Stimulated activated CD4-positive, alpha-beta T cell treated with anti-CD3 and anti-CD28 coated beads, Interleukin-4, amount 100 ng/mL, for 1 hour (primary cell): ENCODE measurements at places on chromosomes 6 and 20.

DNA sequence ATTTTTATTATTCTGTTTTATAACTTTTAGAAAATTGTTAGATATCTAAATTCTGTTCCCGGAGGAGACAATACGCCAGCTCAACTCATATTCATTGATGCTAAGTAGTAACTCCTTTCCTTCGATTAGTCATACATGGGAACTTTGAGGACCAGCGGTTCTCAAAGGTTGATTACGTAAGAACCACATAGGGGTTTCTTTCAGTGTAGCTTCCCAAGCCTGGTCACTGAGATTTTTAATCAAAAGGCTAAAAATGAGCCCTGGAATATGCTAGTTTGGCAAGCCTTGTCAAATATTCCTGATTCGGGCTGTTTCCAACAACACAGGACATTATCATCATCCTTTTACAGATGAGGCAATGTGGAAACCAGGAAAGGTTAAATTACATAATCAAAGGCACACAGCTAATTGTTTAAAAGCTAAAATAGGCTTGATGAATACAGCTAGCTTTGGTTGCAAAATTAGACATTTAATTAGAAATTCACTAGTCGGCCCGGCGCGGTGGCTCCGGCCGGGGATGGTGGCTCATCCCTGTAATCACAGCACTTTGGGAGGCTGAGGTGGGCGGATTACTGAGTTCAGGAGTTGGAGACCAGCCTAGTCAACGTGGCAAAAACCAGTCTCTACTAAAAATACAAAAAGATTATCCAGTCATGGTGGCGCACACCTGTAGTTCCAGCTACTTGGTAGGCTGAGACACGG is 14.6 kb upstream of the MEI4 start:
- DNase-seq = no peak

DNA sequence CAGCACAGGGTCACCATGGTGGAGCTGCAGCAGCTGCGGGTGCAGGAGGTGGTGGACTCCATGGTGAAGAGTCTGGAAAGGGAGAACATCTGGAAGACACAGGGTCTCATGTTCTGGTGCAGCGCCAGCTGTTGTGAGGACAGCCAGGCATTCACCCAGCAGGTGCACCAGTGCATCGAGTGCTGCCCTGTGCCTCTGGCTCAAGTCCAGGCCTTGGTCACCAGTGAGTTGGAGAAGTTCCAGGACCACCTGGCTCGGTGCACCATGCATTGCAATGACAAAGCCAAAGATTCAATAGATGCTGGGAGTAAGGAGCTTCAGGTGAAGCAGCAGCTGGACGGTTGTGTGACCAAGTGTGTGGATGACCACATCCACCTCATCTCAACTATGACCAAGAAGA is 22.9 kb upstream of the RIPK1 start:
- DNase-seq = no peak

DNA sequence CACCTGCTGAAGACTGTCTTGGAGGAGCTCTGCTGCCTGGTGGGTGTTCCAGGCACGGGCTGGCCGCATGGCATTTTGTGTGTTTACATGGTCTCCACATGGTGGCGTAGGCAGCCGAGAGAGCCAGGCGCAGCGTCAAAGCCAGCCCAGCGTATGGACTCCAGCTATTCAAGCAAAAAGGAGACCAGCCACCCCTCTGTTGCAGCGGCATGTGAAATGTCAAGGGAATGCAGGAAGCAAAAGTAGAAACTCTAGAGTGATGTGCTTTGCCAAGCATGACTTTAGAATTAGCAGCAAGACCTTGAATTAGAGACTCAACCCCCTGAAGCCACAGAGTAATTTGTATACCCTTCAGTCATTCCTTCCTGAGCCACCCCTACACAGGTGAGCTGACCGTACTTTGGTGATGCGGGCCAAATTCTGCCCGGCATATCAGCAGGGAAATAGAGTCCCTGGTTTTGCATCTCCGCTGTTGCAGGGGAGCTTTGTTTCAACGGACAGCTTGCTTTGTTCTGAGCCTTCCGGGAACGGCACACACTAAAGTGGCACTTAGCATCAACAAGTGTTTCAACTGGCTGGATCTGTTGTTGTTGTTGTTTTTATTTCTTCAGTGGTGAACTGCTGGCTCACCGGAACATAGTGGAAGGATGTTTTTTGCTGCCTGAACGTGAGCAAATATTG is 48.5 kb downstream of the FNDC1 start:
- peak; percentile 13 for DNase-seq

DNA sequence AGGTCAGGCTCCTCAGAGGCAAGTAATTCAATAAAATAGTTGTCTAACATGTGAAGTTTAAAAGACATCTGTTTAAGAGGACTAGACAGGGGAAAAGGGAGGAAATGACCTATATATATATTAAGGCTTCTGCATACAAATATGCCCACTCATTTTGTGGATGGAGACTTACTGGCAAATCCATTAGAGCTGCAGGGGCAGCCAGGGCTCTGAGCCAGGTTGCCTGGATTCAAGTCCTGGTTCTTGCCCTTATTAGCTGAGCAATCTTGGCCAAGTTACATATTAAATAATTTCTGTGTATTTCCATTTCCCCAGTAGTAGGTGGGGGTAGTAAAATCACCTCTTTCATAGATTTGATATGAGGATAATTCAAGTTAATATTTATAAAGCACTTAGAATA is 287.0 kb upstream of the RIMS1 start:
- no peak for DNase-seq

DNA sequence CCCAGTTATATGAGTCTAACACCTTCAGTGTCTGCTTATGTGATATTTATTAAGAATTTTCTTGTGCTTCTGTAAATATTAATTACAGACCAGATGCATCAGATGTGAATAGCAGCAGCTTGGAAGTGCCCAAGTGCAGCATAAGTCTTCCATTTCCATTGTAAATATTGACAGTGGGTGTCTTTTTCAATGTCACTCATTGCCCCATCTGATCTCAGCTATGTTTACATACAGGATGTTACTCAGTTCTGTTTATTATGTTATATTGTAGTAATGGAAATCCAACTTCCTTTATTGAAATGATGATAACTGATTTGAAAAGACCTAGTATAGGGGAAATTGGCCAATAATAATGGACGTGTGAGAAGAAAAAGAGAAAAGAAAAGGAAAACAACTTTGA is 296.7 kb downstream of the SAMD5 start:
- DNase-seq = no peak

DNA sequence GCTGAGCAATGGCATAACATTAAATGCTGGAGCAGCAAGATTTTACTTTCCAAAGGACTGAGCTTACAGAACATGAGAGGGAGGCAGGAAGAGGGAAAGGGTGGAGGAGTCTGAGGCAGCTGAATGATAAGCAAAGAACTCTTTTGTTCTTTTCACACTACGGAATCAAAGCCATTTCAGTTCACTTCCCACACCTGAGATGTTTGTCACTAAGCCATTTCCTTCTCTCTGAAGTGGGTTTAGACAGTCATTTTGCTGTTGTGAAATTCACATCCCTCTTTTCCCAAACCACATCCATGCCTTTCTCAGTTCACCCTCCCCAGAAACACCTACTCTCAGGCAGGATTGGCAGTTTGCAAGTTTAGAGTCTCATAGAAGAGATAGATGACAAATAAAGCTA is 267.9 kb downstream of the ADGRG6 start:
- no peak for DNase-seq

DNA sequence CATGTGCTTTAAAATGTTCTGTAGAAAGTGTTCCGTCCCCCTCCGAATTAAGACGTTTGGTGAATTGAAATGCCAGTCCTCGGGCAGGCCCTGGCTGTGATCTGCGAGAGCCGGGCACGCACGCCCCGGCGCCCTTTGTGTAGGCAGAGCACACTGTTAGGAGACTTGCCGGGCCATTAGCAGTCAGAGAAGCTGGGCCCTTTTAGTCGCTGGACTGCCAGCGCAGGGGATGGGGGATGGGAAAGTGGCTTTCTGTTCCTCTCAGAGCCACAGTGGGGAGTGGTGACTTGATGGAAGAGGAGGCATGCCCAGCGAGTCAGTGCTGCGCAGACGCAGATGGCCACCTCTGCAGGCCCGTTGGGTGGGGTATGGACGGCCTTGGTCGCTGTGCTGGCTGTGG is 2.2 kb downstream of the PPP1R3G start:
- DNase-seq = no peak

- DNase-seq = no peak
These were observed 37.2 kb downstream of the SCML4 start for GRCh38 chr6:107786709-107787588.

DNA sequence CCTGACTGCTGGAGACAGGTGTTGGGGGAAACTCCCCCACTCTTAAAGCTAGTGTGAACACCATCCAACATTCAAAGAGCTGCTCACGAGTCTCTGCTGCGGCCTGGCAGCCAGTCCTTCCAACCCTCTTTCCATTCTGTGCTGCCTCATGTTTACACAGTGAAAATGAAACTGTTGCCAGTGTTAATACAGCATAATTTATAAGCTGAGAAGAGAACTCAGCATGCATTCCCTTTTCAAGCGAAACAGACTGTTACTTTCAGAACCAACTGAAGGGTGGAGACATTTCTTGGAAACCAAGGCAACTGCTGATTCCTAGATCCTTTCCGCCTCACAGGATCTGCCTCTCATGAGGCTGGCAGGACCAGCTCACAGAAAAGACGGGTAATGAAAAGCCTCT is 533.8 kb upstream of the ID4 start:
- no peak for DNase-seq

- DNase-seq = no peak
These were observed 45.3 kb upstream of the COL21A1 start for GRCh38 chr6:56292505-56293181.

DNA sequence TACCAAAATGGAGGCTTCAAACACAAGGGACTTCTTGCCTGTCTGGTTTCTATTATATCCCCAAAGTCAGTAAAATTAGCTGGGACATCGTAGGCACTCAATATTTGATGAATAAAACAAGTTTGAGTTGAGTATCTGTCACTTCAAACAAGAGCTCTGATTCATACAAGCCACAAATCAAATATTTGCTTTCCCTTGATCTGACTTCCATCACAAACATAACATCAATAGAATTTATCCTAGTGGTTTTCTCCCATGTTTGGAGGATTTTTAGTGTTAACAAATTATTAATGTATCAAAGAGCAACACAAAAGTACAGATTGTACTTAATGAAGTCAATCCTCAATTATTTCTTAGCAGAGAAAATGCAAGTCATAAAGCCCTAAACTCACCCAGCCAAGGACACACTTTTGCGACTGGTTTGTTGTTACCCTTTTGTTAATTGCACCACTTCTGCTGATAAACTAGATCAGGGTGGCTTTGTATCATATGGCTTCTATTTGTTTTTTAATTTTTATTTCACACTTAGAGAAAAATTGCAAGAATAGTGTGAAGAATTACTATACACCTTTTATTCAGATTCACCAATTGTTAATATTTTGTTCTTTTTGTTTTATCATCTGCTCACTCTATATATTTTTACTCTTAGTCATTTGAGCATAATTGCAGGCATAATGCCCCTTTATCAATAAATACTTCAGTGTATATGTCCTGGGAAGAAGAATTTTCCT is 117.4 kb upstream of the PRDM1 start:
- DNase-seq = no peak

GRCh38 chr6:117028256-117028655 is 151.2 kb downstream of the RFX6 start:
- DNase-seq = no peak

DNA sequence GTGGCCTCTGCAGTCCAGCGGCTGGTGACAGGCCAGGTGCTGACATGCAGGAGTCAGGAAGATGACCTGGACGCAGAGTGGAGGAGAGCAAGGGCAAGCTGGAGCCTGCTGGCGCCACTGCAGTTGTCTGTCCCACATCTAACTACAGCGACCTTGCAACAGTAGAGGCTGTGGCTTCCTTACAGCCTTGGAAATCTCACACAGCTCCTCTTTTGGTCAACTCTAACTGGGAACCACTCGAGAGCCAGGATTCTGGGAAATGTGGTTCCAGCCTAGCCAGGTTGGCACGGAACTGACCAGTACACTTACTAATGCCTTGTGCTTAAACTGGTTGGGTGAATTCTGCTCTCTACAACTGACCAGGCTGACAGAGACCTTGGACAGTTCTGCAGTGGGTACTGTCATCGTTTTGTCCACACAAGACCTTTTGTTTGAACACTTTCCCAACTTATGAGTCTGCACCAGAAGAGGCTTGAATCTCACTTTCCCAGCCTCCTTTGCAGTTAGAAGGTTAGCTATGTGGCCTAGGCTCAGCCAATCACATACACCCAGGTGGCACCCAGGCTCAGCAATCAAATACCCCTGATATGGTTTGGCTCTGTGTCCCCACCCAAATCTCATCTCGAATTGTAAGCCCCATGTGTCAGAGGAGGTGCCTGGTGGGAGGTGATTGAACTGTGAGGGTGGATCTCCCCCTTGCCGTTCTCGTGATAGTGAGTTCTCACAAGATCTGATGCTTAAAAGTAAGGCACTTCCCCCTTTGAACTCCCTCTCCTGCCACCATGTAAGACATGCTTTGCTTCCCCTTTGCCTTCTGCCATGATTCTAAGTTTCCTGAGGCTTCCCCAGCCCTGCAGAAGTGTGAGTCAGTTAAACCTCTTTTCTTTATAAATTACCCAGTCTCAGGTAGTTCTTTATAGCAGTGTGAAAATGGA is 153.5 kb downstream of the ZMYND8 start:
- DNase-seq = no peak

DNA sequence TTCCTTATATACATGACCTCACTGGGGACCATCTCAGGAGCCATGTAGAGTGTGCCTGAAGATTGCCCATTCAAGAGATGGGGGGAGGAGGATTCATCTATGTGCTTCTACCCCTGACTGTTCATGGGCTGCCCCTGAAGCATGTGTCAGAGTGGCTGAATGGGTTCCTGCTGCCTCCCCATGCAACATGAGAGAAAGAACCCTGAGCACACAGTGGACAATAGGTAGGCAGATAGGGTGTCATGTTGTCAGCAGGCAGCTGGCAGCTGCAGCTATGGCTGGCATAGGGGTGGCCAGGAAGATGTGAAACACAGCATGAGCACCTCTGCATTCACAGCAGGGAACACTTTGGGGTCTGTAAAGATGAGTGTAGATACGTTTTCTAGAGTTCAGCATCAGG is 208.4 kb upstream of the CNR1 start:
- no peak for DNase-seq

- DNase-seq = no peak
These were observed 132.4 kb upstream of the SYNDIG1 start for GRCh38 chr20:24337069-24337468.

GRCh38 chr6:128801621-128802020 is 81.3 kb upstream of the LAMA2 start:
- DNase-seq = no peak

- DNase-seq = no peak
These were observed 220.3 kb upstream of the LAMP5 start for GRCh38 chr20:9294041-9294440.

- no peak for DNase-seq
These were observed 26.8 kb upstream of the MMP24 start for GRCh38 chr20:35199740-35200139.

- DNase-seq = no peak
These were observed 362.2 kb downstream of the C6orf118 start for GRCh38 chr6:164947164-164947563.
